ENCODE measurements at places on chromosomes 3 and 15.

GRCh38 chr15:39118510-39118909, 462.4 kb upstream of the THBS1 start:
- no peak for DNase-seq

DNA sequence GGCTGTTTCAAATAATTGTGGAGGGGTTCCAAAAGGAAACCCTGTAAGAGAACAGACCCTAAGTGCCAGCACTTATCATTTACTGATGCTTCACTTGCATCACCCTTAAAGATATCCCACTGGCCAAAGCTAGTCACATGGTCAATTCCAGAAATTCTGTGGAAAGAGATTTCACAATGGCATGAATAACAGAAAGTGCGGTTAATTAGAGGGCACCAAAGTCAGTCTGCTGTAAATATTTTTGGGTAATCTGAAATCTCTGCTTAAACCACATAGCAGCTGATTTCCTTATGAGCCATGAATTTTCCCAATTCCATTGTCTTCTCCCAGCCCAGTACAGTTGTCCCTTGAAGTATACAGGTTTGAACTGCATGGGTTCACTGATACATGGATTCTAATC, 346.1 kb downstream of the SI start:
- no peak for DNase-seq

GRCh38 chr3:36540888-36541518, 160.7 kb downstream of the STAC start:
- DNase-seq = no peak

- no peak for DNase-seq
Observed at GRCh38 chr3:155948476-155948875, 78.0 kb downstream of the GMPS start.

GRCh38 chr3:52822363-52822762, 8.1 kb downstream of the ITIH4 start:
- DNase-seq = no peak

- DNase-seq = no peak
Observed at GRCh38 chr3:149701206-149701976, 43.6 kb upstream of the WWTR1 start.

GRCh38 chr15:64068133-64068532, 21.8 kb upstream of the DAPK2 start:
- no peak for DNase-seq

- DNase-seq = peak; percentile 31
Observed at GRCh38 chr15:88274553-88275460, 18.3 kb upstream of the NTRK3 start.

- no peak for DNase-seq
Observed at GRCh38 chr3:79558943-79559342, 208.9 kb downstream of the ROBO1 start.
